ENCODE measurements at places on chromosomes 16 and 17.

DNA sequence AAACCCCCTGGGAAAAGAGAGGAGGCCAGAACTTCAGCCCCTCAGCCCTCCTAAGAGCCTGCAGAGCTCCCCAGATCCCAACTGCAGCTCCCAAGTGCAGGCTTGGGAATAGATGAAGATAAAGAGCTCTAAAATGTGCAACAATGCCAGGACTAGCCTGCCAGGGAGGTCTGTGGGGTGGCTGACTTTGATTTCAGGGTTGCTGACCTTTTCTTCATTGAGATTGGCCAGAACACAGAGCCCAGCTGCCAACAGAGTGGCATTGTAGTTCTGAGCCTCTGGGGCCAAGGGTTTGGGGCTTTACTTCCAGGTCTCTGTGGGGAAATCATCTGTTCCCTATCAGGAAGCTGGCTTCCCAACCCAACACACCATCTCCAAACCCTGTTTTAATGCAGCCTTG, 120.6 kb downstream of the COPRS start:
- DNase-seq: no peak

- no peak for DNase-seq
Measured at GRCh38 chr16:53417011-53417410, 17.3 kb upstream of the RBL2 start.

- no peak for DNase-seq
Measured at GRCh38 chr16:58433569-58433951, 41.3 kb downstream of the GINS3 start.

DNA sequence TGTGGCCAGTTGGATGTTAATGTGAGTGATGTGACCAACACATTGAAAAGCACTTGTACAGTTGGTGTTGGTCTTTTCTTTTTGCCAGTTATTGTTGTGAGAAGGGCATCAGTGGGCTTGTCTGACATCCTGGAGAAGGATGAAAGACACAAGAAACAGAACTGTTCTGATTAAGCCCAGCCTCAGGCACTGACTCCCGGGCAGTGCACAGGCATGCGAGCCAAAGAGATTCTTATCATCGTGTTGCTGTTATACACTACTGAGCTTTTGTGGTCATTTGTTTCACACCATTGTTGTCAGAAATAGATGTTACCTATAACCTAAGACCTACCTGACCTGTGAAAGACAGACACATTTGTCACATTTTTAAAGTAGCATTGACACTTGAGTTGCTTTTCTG, 236.8 kb upstream of the CA10 start:
- DNase-seq: no peak

GRCh38 chr16:28842696-28843095, 3.5 kb downstream of the TUFM start:
- DNase-seq: no peak

- DNase-seq: no peak
Measured at GRCh38 chr17:69608808-69609472, 194.4 kb downstream of the MAP2K6 start.

GRCh38 chr16:27967169-27967568, 96.3 kb downstream of the GSG1L start:
- DNase-seq: no peak

DNA sequence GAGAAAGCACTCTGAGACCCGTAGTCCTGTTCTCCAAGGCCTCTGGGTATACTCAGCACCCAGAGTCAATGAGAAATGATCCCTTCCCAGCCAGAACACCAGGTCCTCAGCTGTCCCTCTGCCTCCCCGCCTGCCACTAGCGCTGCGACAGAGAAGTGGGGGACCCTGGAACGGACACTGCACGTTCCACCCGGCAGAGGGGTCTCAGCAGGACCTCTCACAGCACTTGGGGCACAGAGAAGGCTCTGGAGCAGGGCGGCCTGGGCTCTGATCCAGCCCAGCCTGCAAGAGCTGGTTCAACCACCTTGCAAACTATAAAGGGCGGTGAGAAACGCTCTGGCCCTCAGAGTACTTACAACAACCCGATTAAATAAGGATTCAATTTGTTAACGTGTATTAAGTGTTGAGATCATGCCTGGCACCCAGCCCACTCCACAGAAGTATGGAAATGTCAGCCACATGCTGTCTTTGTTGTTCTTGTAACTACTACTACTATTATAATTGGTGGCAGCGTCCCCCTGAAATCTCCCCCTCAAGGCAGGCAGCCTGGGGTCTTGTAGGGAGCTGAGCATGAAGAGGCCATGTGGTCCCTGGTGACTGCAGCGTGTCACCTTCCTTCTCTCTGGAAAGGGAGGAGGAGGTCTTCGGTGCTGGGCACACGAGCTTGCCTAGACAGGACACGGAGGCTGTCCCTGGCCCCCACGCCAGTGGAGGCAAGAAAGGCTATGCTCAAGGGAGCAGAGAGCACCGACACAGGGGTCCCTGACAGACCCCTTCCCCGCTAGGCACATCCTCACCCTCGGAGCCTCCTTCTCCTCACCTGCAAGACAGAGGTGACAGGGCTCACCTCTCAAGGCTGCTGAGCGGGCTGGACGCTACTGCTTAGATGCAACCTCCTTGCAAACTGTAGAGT, 2.4 kb downstream of the OSGIN1 start:
- no peak for DNase-seq

DNA sequence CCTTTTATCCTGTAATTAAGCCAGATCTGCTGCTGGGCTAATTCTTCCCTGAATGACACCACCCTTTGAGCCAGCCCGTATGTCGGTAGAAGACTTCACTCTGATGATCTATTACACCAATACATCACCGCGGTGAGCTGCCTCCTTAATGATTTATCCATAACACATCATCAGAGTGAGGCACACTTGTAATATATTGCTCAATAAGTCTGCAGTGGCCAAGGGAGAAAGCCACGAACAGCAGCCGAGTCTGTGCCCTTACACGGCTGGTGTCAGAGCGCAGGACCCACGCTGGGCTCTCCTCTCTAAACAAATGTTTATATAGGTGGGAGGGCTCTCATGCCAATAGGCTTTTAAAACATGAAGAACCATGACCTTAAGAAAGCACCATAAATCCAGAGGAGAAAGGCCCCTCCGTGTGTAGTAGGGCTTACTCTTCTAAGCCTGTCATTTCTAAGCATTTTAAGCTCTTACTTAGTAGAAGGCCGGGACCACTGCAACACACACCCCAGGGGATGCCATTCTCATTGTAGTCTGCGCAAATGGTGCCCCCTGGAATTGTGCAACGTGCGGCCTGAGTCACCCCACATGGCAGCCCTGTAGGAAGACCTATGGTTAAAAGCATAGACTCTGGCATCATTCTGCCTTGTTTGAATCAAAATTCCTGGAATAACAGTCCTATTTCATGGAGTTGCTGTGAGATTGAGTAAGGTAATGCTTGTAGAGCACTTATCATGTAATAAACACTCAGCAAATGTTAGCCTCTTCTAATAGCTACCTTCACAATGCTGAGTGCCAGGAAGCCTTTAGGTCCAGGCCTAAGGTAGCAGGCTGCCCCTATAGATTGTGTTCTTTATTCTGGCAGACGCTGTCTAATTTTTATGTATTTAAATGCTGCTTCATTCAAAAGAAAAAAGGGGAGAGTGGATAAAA, 26.1 kb downstream of the MRPS23 start:
- no peak for DNase-seq

DNA sequence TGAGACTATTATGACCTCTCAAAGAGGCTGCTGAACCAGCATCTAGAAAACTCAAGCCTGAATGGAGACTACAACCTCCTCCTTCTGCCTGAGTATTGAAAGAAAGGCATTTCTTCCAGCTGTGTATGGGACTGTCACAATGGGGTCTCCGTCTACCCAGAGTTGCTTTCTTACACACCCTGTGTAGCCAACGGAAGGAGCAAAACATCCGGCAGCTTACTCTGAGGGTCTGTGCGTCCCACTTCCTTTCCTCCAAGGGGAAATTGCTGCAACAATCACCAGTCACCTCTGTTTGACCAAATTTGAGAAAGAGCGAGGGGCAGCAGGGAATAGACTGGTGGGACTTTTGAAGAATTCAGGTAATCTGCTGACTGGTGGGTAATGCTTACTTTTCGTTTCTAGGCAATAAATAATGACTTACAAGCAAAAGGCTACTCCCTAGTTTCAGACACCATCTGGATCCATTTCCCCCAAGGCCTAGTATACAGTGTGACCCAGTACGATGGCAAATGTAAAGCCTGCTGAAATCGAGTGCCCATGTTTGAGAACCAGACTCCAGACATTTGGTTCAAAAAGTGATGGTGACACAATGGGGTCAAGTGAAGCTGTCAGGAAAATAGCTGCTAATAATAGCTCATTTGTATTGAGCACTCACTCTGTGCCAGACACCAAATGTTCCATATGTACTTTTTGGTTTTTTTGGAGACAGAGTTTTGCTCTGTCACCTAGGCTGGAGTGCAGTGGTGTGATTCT, 81.7 kb downstream of the YPEL2 start:
- DNase-seq: no peak

DNA sequence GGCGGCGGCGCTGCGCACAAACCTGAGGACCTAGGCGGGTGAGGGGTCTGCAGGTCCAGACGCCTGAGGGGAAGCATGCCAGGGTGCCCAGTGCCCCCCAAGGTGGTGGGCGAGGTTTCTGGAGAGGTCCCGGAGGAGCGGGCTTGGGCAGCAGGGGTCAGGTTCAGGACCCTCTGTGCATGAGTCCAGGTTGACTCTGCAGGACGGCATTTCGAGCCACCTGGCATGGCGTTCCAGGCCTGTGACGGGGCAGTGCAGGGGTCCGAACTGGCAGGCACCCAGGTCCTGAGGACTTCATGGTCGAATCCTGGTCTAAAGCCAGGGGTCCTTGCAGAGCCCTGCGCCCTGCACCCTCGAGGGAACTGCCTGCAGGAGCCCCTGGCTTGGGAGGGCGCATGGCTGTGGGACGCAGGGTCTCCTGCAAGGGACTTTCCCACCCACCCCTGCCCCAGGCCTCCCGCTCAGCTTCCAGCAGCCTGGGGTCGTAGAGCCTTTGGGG, 3.5 kb downstream of the SLC16A3 start:
- DNase-seq: no peak

- no peak for DNase-seq
Measured at GRCh38 chr17:49117587-49118230, 14.9 kb upstream of the B4GALNT2 start.

GRCh38 chr17:60724647-60725046, 47.0 kb downstream of the BCAS3 start:
- no peak for DNase-seq

Measured in activated CD4-positive, alpha-beta T cell treated with anti-CD3 and anti-CD28 coated beads, Interleukin-2, amount 50 U/mL, for 4 hours (primary cell).